ENCODE measurements at places on chromosomes 12 and 14.

GRCh38 chr12:91001306-91001705 is 3.5 kb downstream of the EPYC start:
- no peak for DNase-seq

- no peak for DNase-seq
These were observed 777 bp downstream of the ZFP36L1 start for GRCh38 chr14:68791902-68792677.

GRCh38 chr12:112868459-112869041 is 38.2 kb upstream of the OAS1 start:
- no peak for DNase-seq

GRCh38 chr14:79573486-79573885 is 637.8 kb downstream of the DIO2 start:
- no peak for DNase-seq

GRCh38 chr12:121003650-121004049 is 12.6 kb downstream of the C12orf43 start:
- DNase-seq = no peak

- no peak for DNase-seq
These were observed 305.3 kb downstream of the MED13L start for GRCh38 chr12:115972241-115972640.

- no peak for DNase-seq
These were observed 83.5 kb downstream of the PAPOLA start for GRCh38 chr14:96585672-96586013.

- no peak for DNase-seq
These were observed 47.1 kb upstream of the MTERF2 start for GRCh38 chr12:107033758-107034739.

GRCh38 chr14:79698298-79698711 is 513.0 kb downstream of the DIO2 start:
- no peak for DNase-seq

GRCh38 chr12:8722286-8722800 is 24.6 kb downstream of the RIMKLB start:
- no peak for DNase-seq

GRCh38 chr12:41058266-41058665 is 129.9 kb upstream of the PDZRN4 start:
- DNase-seq = no peak

GRCh38 chr12:6369916-6370575 is 5.3 kb downstream of the SCNN1A start:
- DNase-seq = no peak

DNA sequence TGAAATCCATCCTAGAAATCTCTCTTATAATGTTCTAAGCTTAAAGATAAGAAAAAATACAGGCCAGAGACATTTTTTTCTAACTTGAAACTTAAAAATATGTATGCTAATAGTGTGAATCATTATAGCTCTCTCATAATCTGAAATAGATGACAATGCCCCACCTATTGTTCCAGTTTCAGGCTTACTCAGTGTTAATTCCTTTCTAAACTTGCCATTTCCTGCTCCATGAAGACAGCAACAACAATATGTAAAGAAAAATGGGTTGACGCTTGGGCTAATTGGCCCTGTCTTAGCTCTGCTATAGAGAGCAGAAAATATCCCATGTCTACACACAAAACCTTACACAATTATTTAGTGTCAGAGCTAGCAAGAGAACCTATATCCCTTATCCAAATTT is 37.1 kb downstream of the LMO3 start:
- DNase-seq = no peak

DNA sequence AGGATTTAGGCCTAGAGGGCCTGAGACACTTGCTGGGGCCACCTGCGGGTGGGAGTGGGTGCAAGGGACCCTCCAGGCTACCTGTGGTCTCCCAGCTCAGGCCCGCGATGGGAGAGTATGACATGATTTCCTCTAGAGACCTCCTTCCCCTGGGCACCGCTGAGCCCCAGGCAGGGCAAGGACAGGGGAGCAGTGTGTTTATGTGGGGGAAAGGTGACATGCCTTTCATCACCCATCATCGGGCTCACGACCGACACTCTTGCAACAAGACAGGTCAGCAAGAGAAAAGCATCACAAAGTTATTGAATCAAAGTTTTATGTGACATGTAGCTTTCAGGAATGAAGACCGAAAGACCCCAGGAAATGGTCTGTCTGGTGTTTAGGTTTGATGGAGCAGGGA is 19.9 kb downstream of the SH2B3 start:
- no peak for DNase-seq

DNA sequence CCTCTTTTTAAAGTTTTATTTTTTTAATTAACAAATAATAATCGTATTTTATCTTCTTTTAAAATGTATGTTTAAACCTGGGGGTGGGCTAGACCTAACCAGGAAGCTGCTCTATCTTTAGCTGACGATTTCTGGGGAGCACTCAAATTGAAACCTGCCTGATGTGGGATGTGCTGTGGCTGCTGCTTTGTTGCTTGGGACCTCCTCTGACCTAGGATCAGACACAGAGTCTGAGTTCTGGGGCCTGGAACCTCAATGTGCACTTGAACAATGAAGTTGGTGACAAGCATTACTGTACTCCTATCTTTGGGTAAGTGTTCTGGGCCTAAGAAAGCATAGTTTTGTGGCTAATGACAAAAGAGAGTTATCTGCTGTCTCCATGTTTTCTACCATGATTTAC is 386.7 kb downstream of the DAD1 start:
- DNase-seq = no peak

DNA sequence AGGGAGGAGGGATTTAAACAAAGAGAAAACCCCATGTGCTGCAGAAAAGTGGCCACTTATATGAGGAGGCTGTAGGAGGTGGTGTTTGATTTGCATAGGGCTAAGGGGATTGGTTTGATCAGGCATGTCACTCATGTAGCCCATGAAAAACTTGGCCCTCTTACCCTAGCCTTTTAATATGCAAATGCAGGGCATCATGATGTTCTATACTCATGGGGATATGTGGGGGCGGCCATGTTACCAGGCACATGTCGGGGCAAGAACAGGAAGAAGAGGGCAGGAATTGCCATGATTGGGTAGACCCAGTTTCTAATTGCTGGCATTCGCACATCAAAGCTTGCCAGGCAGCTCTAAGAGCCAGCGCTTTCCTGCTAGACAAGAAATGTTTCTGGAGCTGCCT is 28.8 kb downstream of the KLRK1 start:
- no peak for DNase-seq

- DNase-seq = no peak
These were observed 33.3 kb upstream of the CCDC198 start for GRCh38 chr14:57526942-57527341.

DNA sequence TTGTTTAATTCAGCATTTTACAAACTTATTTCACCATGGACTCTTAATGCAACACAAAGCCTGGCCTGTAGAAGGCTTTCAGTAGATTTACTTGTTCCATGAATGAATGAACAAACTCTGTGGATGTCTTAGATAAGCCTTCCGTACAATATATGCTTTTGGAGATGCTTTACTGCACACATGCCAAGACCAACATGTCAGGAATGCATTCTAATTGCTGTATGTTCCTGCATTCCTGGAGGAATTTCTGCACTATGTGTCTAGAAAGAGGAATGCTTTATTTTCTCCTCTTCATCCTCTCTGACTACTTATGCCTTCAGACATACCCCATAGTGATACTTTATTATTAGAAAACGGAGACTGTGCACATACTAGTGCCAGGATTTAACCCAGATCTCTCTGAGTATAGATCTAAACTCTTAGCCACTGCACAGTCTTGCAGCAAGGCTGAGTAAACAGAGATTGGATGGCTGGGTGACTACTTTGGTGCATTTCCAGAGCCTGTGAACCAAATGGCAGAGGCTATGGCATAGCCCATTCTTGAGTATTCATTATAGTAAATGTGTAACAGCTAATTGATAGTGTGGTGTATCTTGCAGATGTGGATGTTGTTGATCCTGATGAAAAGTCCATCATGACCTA is 108.2 kb downstream of the SYNE2 start:
- no peak for DNase-seq

DNA sequence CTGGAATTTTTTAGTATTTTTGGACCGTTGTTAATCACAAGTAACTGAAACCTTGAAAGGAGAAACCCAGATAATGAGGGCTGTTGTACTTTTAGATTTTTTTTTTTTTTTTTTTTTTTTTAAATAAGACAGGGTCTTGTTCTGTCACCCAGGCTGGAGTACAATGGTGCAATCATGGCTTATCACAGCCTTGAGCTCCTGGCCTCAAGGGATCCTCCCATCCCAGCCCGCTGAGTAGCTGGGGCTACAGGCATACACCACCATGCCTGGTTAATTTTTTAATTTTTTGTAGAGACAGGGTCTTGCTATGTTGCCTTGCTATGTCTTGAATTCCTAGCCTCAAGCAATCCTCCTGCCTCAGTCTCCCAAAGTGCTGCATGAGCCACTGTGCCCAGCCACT is 211.6 kb downstream of the SYNE2 start:
- DNase-seq = no peak

DNA sequence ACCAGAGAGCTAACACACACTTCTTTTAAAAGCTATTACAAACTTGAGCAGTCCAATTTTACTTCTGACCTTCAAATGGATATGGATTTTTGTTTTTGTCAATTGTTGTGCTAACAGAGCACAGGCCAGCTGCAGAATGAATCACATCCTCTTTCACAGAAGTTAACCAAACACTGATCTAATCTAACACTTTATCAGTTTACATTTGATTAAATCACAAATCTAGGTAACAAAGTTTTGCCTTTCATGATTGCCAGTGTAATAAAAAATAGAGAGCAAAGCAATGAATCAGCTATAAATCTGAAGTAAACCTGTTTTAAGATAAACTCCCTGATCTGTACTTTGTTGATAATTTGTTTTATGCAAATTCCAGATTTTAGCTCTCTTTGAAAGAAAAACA is 273.1 kb upstream of the RGS6 start:
- no peak for DNase-seq

DNA sequence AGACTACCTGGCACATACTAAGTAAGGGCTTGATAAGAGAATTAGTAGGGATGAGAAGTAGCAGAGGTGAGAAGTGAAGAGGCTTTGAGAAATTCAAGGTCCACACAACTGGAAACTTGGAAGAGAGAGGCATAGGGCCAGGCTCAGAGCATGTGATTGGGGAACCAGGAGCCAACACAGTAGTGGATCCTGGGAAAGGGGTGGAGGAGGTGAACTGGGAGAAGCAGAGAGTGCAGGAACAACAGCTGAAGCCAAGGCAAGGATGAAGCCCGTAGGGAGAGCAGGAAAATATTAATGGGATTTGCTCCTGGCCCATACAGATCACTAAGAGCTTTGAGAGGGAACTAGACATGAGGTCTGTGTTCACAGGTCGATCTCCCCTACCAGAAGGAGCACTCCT is 1.4 kb upstream of the ITGB7 start:
- DNase-seq = no peak

DNA sequence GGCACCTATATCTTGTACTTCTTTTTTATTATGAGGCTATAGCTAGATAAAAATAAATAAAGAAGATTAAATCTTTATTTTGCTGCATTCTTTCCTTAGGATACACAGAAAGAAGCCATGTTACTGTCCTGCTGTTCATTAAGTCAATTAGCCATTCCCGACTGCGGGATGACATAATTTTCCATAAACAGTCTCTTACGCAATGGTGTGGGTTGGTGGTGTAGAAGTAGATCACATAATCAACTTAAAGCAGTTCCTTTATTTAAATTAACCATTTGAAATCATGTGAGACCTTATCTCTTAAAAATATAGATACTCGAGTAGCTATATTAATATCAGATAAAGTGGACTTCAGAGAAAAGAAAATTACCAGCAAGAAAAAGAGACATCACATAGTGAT is 40.2 kb downstream of the TAOK3 start:
- no peak for DNase-seq

DNA sequence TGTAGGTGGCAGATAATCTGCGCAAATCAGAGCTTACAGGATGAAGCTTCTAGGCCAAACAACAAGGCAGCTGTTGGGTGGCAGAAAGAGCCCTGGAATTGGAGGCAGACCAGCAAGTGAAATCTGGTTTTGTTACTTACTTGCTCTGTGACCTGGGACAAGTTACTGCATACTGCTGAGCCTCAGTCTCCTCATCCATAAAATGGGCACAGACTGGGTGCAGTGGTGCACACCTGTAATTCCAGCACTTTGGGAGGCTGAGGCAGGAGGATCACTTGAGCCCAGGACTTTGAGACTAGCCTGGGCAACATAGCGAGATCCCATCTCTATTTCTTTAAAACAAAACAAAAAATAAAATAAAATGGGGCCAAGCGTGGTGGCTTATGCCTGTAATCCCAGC is 31.4 kb upstream of the COX6A1 start:
- no peak for DNase-seq

- DNase-seq = no peak
These were observed 92.3 kb upstream of the SLCO1C1 start for GRCh38 chr12:20602641-20603391.

- no peak for DNase-seq
These were observed 115.1 kb upstream of the PCED1B start for GRCh38 chr12:46963977-46964971.

DNA sequence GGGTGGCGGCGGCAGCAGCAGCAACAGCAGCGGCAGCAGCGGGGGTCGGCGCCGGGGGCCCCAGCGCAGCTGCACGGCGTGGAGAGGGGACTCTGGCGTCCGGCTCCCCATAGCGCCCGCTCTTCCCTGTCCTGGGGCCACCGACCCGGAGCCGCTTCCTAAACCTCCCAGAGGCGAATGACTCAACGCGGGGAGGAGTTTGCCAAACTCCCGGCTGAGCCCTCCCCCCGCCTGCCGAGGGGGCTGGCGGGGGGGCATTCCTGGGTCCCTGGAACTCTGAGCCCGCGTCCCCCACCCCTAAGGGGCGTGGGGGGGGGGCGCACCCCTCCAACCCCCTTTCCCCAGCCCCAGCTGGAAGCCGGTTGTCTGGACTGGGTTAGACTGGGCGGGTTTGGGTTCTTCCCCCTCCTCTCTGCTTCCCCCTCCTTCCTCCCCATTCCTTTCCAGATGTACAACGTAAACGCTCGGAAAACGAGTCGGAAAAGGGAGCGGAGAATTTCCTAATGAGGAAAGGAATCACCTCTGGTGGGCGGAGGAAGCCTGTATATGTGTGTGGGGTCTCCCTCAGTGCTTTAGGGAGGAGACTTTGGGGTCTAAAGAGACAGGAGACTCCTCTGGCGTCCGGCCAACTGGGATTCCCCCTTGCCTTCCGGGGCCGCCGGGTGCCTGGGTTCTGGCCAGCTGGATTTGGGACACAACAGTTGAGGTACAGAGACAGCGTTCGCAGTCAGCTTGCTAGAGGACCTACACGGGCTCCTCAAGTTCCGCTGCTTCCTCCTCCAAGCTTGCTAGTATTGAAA is at the start of gene ITGA5:
ITGA5 (minus strand) TSS at position 179 of the 800 bp plus-strand sequence; CDS start at position 111, 68 bp downstream.
- peak; percentile 54 for DNase-seq

- DNase-seq = no peak
These were observed 38.1 kb upstream of the GARIN2 start for GRCh38 chr14:67151082-67151666.

- DNase-seq = no peak
These were observed 204.4 kb upstream of the LHX5 start for GRCh38 chr12:113676117-113676516.

DNA sequence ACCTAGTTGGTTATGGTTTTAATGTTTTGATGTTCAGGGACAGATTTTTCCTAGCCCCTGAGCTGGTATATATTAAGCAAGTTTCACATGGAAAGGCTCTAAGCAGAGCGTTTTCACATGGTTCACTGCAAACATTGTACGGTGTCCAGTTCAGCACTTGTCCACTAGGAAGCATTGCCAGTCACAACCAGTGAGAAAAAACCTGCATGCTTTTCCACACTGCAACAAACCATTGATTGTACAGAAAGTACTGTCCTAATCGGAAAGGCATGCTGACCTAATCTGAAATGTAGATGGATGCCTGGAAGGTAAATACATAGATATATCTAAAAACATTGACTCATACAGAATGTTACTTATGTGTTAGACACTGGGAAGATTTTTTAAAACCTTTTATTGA is 25.0 kb upstream of the NPAS3 start:
- DNase-seq = no peak

All from activated naive CD4-positive, alpha-beta T cell treated with Interleukin-2 at 50 U/mL for 16 hours (primary cell).